ENCODE measurements at places on chromosomes 11 and 22. TPM values are rescaled to one million over a fixed set of nuclear protein-coding genes. Genes with fewer than 3 reads are reported as not detected.

DNA sequence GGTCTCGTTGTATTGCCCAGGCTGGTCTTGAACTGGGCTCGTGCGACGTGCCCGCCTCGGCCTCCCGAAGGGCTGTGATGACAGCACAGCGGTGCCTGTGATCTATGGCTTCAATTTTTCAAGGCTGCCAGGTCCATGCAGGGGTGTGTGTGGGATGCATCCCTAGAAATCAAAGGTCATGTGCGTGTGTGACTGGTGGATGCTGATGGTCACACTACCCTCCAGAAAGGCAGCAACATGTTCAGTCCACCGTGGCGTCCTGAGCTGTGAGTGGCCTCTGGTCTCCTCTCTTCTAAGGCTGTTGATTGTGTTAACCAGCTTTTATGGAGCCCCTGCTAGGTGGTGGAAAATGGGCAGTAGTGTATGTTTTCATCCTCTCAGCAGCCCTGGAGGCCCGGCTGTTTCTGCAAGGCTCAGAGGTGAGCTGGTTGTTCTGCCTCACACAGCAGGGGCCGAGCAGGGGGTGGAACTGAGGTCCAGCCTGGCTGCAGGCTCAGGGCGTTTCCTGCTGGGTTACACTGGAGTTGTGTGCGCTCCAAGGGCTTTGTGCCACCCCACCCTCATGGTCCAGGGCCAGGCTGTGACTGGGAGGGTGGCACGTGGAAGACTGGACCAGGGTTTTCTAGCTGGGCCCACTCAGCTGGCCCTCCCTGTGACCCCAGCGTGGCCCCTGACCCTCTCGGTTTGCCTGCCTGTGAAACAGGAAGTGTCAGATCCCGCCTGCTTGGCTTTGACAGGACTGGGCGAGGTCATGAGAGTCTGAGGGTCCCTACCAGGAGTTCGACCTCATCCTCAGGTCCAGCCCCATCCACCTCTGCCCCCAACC, 7.7 kb downstream of the BIK start:
- no peak for DNase-seq
- no peak overlapping the region for H3K27ac ChIP-seq
- H3K4me3 ChIP-seq = no peak overlapping the region

- no peak overlapping the region for H3K27ac ChIP-seq
- peaks cover 40% of the 10 kb centered on the region for H3K36me3 ChIP-seq
Observed at GRCh38 chr22:20578192-20578591, 70.8 kb downstream of the MED15 start.

- H3K36me3 ChIP-seq = no peaks in the 10 kb centered on the region
- no peaks in the 10 kb centered on the region for H3K4me1 ChIP-seq
- H3K27me3 ChIP-seq = no peaks in the 10 kb centered on the region
Observed at GRCh38 chr11:131234221-131234620, 136.2 kb upstream of the NTM start.

- no peak for DNase-seq
- no peaks in the 10 kb centered on the region for H3K4me1 ChIP-seq
- H3K27me3 ChIP-seq = no peaks in the 10 kb centered on the region
Observed at GRCh38 chr22:50221410-50222300, 20.8 kb downstream of the SELENOO start.

ANGPTL5 gene
- not detected for total RNA-seq

BANF1 gene
- total RNA-seq = 199 TPM

MB gene
- not detected for total RNA-seq

Data from activated CD8-positive, alpha-beta memory T cell treated with anti-CD3 and anti-CD28 coated beads, Interleukin-2, amount 10 ng/mL, durations not matched to agents 7 days and 5 days (primary cell).